ENCODE measurements at places on chromosomes 16 and 17.
A peak's percentile ranks its signal among the peaks of the same experiment; 100 is the strongest.

GRCh38 chr16:80527297-80527696 is 13.5 kb upstream of the DYNLRB2 start:
- peak; percentile 19 for DNase-seq

DNA sequence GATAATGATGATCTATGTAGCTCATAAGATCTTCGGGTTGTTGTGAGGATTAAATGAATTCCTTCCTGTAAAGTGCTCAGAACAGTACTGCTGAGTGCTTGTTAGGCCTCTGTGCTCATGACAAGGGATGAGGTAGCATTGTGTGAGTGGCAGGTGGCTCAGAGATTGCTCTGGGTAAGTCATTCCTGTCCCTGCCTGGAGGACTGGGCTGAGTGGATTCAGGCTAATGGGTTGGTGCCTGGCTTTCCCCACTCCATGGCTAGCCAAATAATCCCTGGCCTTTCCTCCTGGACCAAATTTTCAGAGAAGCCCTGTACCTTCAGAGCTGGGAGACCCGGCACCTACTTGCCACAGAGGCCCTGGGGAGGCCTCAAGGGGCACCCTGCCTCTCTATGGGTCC is 1.3 kb upstream of the CCDC92B start:
- DNase-seq: no peak

DNA sequence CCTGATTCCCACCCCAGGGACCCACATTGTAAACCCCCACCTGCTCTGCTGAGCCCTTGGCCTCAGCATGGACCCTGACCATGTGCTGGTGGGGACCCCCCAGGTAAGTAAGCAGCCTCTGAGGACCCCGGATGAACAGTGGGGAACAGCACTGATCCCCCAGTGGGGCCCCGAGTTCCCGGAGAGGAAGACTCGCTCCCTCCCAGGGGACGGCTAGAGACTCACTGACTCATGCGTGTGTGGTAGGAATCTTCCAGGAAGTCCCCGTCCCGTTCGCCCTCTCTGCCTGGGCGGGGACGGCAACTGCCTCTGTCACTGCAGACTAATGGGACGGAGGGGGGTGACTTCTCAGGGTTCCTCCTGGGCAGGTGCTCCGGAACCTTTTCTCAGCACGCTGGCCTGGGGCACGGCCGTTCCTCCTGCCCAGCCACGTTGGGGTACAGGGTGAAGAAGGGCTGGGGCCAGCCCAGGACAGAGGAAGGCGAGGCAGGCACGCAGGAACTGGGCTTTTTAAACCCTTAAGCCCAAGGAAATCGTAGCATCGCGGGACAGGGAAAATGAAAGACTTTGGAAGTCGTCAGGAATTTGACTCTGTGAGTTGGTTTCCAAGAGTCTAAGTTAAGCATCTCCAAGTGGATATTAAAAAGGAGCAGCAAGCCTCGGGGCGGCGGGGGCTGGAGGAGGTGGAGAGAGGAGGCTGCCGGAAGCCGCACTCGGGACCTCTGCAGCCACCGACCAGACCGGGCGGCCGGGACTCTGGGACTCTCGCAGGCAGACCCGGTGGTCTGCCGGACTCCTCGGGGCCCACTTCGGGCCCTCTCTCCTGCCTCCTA is 178.7 kb downstream of the SEC14L1 start:
- DNase-seq: peak; percentile 95

GRCh38 chr16:59259950-59260319 is 525.8 kb upstream of the GOT2 start:
- no peak for DNase-seq

GRCh38 chr16:29645694-29646187 is 17.3 kb upstream of the SPN start:
- peak; percentile 15 for DNase-seq

GRCh38 chr16:10885246-10885645 is 8.2 kb downstream of the CIITA start:
- no peak for DNase-seq

GRCh38 chr16:48365025-48365600 is 20.1 kb downstream of the SIAH1 start:
- DNase-seq: no peak

- peak; percentile 73 for DNase-seq
Measured at GRCh38 chr17:66422186-66422585, 119.8 kb downstream of the PRKCA start.

DNA sequence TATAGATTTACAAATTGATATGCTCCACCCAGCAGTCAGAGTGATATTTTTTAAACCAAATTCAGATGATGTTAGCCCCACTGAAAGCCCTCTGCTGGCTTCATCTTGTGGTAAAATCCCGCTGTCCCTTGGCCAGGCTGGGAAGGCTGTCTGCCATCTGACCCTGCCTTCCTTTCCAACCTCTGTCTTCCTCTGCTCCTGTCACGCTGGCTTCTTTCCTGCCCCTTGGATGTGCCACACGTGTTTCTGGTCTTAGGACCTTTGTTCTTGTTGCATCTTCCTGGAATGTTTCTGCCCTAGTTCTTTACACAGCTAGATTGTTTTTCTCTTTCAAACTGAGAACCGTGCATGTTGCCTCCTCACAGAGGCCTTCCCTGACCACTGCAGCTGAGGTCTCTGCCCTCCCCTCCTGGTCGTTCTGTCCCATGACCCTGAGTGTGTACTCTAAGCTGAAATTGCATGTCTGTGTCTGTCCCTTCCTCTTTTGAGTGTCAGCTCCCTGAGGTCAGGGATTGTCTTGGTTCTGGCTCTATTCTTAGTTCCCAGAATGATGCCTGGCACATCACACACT is 11.4 kb downstream of the NT5M start:
- no peak for DNase-seq

DNA sequence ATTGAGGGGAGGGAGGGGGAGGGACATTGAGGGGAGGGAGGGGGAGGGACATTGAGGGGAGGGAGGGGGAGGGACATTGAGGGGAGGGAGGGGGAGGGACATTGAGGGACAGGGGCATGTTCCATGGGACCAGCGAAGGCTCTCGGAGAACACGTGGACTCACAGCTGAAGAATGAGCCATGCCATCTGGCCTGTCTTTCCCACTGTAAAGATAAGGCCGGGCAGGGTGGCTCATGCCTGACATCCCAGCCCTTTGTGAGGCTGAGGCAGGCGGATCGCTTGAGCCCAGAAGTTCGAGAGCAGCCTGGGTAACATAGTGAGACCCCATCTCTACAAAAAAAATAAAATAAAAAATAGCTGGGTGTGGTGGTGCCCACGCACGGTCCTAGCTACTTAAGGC is 32.5 kb downstream of the RPH3AL start:
- no peak for DNase-seq

All from fibroblast of skin of back (primary cell).